H9 (cell line): ENCODE measurements at places on chromosomes 2 and 18. TPM values are rescaled to one million over a fixed set of nuclear protein-coding genes. Genes with fewer than 3 reads are reported as not detected.

Gene MEP1B
- not detected in 2 replicates for total RNA-seq

Gene RNF138
- total RNA-seq, result 73.5 and 80.9 TPM in 2 replicates

Gene SLC9A4
- not detected in 2 replicates for total RNA-seq

Gene CPLX4
- total RNA-seq, result not detected in 2 replicates

Gene CFAP210
- total RNA-seq, result 0.33 and 0.94 TPM in 2 replicates

Gene ADAM23
- total RNA-seq, result 21.4 and 24.2 TPM in 2 replicates

Gene C2orf80
- total RNA-seq, result not detected in 2 replicates

Gene EVA1A
- total RNA-seq, result 0.68 and 1.7 TPM in 2 replicates

Gene ANKRD62
- total RNA-seq, result not detected in 2 replicates

Gene ACVR2A
- total RNA-seq, result 13.4 and 14.5 TPM in 2 replicates

Gene GPC1
- 39.4 and 44.0 TPM in 2 replicates for total RNA-seq

Gene CD226
- 0.04 TPM in 1 of 2 replicates, not detected in the other for total RNA-seq

Gene SPR
- total RNA-seq, result 7.3 and 7.6 TPM in 2 replicates

Gene NEU2
- not detected in 2 replicates for total RNA-seq

Gene MC2R
- not detected in 2 replicates for total RNA-seq

Gene ZNF521
- total RNA-seq, result 1.5 and 3.3 TPM in 2 replicates

Gene MAP3K19
- total RNA-seq, result not detected in 2 replicates

Gene E2F6
- 21.8 and 23.6 TPM in 2 replicates for total RNA-seq

Gene HOXD13
- total RNA-seq, result not detected in 2 replicates

Gene POTEJ
- total RNA-seq, result not detected in 2 replicates

Gene UGT1A6
- not detected in 2 replicates for total RNA-seq

Gene TUBB8B
- 0.72 and 1.0 TPM in 2 replicates for total RNA-seq

Gene PIEZO2
- 3.9 and 5.9 TPM in 2 replicates for total RNA-seq

Gene RBM43
- total RNA-seq, result 1.8 and 2.0 TPM in 2 replicates

Gene RELCH
- total RNA-seq, result 32.3 and 36.2 TPM in 2 replicates

Gene PROM2
- total RNA-seq, result 3.1 and 4.0 TPM in 2 replicates

Gene M1AP
- total RNA-seq, result 5.5 and 7.6 TPM in 2 replicates

Gene MEIS1
- 0.31 and 0.66 TPM in 2 replicates for total RNA-seq

Gene CRYGD
- total RNA-seq, result not detected in 2 replicates

Gene TWIST2
- 0.22 and 0.33 TPM in 2 replicates for total RNA-seq
